ENCODE measurements at places on chromosomes 6 and 20. TPM values are rescaled to one million over a fixed set of nuclear protein-coding genes. Genes with fewer than 3 reads are reported as not detected.

GRCh38 chr6:82680192-82680591 lies 316.6 kb downstream of the TPBG start:
- DNase-seq, result no peak

DNA sequence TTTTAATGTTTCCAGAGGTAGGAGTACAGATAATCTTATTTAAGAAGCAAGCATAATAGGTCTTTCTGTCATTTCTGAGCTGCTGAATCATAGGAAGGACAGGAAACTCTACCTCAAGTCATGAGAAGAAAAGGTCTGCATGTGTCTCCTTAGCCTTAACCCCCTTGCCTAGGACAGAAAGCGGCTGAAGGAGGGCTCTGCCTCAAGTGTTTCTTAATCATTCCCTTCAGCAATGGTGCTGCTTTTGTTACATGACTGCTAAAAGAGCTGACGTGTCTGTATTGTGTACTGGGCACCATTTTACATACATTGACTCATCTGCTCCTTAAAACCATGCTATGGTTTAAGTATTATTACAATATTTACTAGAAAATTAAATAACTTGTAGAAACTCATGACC lies 564.0 kb upstream of the AGPAT4 start:
- no peak for DNase-seq

DNA sequence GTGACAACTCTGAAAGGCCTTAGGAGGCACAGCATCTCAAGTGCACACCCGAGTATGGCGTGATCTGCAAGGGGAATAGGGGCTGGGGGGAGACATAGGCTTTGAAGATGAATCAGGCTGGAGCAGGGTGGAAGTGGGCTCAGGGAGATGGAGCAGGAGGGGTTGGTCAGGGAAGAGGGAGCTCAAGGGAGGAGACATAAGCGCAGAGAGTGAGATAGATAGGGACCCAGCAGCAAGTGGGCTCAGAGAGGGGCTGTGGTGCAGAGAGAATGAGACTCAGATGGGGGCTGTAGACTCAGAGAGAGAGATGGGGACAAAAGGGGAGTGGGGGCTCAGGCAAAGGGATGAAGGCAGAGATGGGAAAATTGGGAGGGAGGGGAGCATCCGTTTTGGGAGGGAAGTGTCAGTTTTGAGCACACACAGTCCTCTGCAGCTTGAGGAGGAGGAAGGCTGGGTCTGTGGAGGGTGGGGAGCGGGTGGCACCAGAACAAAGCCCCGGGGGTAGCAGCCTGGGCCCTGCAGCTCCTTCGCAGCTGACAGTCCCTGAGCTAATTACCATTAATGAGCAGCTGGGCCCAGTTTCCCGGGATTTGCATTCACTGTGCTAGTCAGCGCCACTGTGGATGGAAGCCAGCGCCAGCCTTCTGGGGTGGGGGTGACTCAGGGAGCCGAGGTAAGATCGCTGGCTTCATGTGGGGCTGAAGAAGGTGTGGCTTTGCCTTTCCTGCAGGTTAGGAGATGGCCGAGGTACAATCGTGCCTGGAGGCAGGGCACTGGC lies 18.7 kb downstream of the SRXN1 start:
- DNase-seq, result no peak

- no peak for DNase-seq
Observed at GRCh38 chr6:44036196-44036595, 91.1 kb downstream of the MRPL14 start.

ASIP gene
- 10.2 TPM for polyA plus RNA-seq

All from muscle of arm (tissue), 14 donors.